AG09319 (cell line): ENCODE measurements at places on chromosomes 12 and 14.

DNA sequence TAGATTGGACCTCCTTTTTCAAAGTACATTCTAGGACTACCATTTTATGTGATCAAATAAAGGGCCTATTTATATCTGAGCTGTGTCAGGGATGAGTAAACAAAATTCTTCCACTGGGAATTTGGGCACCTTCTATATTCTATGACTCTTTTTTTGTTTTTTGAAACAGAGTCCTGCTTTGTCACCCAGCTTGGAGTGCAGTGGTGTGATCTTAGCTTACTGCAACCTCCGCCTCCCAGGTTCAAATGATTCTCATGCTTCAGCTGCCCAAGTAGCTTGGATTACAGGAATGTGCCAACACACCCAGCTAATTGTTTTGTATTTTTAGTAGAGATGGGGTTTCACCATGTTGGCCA, 64.8 kb downstream of the DRAM1 start:
- DNase-seq, result no peak

DNA sequence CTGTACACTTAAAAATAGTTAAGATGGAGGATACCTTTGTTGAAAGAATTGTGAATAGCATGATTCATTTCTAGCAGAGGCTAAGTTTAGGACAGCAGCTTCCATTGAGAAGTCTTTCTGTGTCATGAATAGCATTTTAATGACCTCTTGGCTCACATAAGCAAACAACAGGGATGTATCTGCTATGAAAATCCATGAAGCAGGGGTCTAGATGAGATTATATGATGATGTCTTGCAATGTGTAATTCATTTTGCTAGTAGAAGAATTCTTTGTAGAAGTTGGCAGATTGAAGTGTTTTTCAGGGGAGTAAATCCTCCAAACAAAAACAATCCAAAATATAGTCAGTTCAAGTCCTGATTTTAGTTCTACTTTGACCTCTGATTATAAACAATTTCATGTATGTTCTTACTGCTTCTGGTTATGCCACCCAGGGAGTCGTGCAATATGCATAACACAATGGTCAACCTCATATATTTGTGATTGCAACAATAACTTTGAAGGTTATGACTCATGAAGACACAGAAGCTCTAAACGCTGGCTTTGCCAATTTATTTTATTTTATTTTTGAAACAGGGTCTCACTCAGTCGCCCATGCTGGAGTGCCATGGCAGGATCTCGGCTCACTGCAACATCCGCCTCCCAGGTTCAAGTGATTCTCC, 6.9 kb upstream of the RD3L start:
- no peak for DNase-seq

DNA sequence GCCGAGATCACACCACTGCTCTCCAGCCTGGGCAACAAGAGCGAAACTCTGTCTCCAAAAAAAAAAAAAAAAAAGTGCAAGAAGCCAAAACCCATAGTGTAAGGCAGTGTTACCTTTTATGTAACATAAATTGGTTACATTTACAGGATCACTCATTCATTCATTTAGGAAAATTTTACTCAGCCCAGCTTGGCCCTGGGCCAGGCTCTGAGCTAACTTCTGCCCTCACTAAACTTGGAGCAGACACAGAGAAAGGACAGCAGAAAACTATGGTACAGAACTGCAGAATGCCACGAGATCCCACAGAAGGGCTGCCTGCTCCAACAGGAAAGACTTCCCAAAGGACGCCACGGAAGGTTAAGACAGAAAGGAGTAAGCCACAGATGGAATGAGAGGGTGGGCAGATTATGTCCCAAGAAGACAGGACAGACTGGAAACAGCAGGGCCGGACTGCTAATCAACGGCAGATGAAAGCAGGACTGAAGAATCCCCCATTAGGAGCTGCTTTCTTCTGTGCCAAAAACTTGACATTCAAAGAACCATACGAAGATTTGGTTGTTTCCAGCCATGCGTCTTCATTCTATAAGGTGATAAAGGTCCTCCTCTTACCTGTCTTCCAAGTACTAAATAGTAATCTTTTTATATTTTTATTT, 18.9 kb downstream of the PPP1R13B start:
- no peak for DNase-seq

- DNase-seq, result no peak
These were observed 102.0 kb downstream of the HMGA2 start for GRCh38 chr12:65926119-65926908.
